ENCODE measurements at places on chromosomes 13 and 19. TPM values are rescaled to one million over a fixed set of nuclear protein-coding genes. Genes with fewer than 3 reads are reported as not detected.

MCEMP1 gene
- not detected for total RNA-seq

LGALS4 gene
- total RNA-seq: 0.91 TPM

C13orf42 gene
- 0.57 TPM for total RNA-seq

BCAM gene
- 501 TPM for total RNA-seq

All from prostate gland (tissue), 2 donors.